ENCODE measurements at places on chromosomes 6 and 20.

GRCh38 chr20:51639206-51639832 is 96.8 kb upstream of the NFATC2 start:
- peak; percentile 79 for DNase-seq

- DNase-seq = peak; percentile 96
Observed at GRCh38 chr20:62617711-62618483, 24.4 kb upstream of the SLCO4A1 start.

- DNase-seq = no peak
Observed at GRCh38 chr6:108655806-108656651, 95.3 kb downstream of the FOXO3 start.

DNA sequence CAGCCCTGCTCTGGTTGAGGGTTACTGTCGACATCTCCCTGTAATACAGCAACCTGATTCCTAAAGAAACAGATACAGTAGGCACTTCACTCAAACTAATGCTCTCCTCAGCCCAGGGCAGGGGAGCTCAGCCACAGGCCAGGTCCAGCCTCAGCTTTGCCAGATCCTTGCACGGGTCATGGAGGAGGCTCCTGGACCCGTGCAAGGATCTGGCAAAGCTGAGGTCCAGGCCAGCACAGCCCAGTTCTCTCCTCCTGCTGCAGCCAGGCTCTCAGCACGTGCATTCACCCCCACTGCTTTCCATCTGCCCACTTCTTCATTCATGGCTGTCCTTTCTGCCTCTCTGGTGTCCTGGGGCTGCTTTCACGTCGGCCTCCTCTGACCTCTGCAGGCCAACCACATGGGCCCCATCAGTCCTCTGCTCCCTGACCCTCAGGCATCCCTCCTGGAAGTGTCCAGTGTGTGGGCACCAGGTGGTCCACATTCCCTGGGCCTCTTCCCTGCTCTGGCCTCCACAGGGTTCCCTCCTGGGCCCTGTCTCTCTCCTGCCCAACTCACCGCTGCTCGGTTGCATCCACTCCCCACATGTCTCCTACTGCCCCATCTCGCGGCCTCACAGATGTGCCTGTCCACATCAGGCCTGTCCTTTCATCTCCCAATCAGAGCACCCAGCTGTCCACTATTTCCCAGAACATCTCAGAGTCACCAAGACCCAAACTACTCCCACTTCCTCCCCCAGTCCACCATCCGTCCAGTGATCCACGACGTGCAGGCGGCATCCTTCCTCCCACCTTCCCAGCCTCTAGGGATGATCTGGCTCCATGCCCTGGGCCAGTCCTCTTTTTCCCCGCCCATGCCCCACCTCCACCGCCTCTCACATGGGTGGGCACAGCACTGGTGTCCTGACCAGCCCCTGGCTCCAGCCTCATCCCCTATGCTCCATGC is 11.8 kb upstream of the CD93 start:
- no peak for DNase-seq

GRCh38 chr6:147716434-147716833 is 207.9 kb downstream of the SAMD5 start:
- DNase-seq = no peak

GRCh38 chr6:10382728-10383330 is 32.0 kb downstream of the TFAP2A start:
- no peak for DNase-seq

- DNase-seq = no peak
Observed at GRCh38 chr6:11750682-11751081, 27.9 kb downstream of the ADTRP start.

GRCh38 chr6:77094821-77095220 is 368.5 kb downstream of the HTR1B start:
- DNase-seq = no peak

DNA sequence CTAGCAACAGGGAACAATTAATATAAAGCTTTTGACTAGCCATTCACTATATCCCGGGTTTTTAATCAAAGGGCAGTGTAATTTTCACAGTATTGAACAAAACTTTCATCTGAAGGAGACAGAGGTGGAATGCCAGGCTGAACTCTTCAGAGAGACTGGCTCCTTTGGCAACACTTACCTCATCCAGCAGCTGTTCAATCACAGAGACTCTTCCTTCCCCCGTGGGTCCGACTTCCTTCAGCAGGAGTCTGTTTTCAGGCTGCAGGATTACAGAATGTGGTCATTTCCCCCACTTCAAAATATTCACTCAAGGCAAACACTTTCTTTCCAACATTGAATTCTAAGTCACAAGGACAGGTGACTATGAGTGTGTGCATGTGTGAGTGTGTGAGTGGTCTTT is 76.6 kb downstream of the DZANK1 start:
- DNase-seq = no peak

- no peak for DNase-seq
Observed at GRCh38 chr20:14913896-14914620, 576.6 kb upstream of the FLRT3 start.

- DNase-seq = peak; percentile 56
Observed at GRCh38 chr6:3749977-3750316, 1.6 kb downstream of the PXDC1 start.

GRCh38 chr20:62413896-62414481 is 6.9 kb upstream of the CABLES2 start:
- DNase-seq = peak; percentile 4

Data from common myeloid progenitor, CD34-positive (primary cell).